ENCODE measurements at places on chromosomes 1 and 21. TPM values are rescaled to one million over a fixed set of nuclear protein-coding genes. Genes with fewer than 3 reads are reported as not detected.

XPR1 gene
- 26.1 TPM for polyA plus RNA-seq

GRCh38 chr21:36491209-36491910, 11.4 kb upstream of the CLDN14 start:
- no peak for DNase-seq
- no peaks in the 10 kb centered on the region for H3K4me1 ChIP-seq
- no peaks in the 10 kb centered on the region for H3K27me3 ChIP-seq
- no peaks in the 10 kb centered on the region for H3K36me3 ChIP-seq
- H3K4me3 ChIP-seq, result no peak overlapping the region

GRCh38 chr21:17527240-17527639, 14.4 kb downstream of the CXADR start:
- H3K36me3 ChIP-seq, result no peaks in the 10 kb centered on the region
- no peak overlapping the region for H3K27ac ChIP-seq
- H3K27me3 ChIP-seq, result no peaks in the 10 kb centered on the region

DNA sequence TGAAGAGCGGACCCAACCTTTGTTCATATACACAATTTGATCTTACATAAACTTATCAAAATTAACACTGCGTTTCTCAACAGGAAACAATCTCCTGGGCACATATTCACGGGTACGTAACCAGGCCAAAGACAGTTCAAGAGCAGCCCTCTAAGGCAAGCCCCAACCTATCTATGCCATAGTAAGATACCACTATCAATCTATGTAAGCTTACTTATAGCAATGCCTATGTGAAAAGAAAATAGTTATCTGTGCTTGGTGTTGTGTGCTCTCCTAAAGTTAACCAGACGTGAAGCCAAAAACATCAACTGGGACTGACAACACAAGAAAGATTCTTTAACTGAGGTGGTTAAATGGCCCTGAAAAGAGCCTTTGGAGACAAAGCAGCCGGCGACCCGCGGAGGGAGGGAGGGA, 49.4 kb upstream of the BOLA1 start:
- no peaks in the 10 kb centered on the region for H3K27me3 ChIP-seq
- H3K4me1 ChIP-seq, result peaks cover 24% of the 10 kb centered on the region
- peak overlapping the region; percentile 91 for H3K27ac ChIP-seq
- H3K36me3 ChIP-seq, result peaks cover 3% of the 10 kb centered on the region
- H3K4me3 ChIP-seq, result peak overlapping the region; percentile 59
